Stimulated activated CD8-positive, alpha-beta memory T cell treated with anti-CD3 and anti-CD28 coated beads, Interleukin-7, amount 100 ng/mL, for 4 hours (primary cell): ENCODE measurements at places on chromosomes 11 and 22.

DNA sequence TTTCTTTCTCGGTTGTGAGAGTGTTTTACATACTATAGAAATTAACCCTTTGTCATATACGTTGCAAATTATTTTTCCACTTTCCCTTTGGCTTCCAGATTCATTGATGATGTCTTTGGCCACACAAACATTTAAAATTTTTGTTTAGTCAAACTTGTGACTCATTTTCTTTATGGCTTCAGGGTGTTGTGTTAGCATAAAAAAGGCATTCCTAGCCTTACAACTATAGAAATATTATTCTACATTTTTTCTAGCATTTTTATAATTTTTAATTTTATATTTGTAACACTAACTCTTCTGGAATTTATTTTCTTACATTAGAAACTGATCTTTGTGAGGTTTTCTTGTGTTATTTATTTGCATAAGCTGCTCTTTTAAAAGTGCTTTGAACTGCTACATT is 12.1 kb downstream of the GRIA4 start:
- DNase-seq = no peak

GRCh38 chr22:45429424-45429823 is 15.9 kb downstream of the RIBC2 start:
- DNase-seq = no peak

DNA sequence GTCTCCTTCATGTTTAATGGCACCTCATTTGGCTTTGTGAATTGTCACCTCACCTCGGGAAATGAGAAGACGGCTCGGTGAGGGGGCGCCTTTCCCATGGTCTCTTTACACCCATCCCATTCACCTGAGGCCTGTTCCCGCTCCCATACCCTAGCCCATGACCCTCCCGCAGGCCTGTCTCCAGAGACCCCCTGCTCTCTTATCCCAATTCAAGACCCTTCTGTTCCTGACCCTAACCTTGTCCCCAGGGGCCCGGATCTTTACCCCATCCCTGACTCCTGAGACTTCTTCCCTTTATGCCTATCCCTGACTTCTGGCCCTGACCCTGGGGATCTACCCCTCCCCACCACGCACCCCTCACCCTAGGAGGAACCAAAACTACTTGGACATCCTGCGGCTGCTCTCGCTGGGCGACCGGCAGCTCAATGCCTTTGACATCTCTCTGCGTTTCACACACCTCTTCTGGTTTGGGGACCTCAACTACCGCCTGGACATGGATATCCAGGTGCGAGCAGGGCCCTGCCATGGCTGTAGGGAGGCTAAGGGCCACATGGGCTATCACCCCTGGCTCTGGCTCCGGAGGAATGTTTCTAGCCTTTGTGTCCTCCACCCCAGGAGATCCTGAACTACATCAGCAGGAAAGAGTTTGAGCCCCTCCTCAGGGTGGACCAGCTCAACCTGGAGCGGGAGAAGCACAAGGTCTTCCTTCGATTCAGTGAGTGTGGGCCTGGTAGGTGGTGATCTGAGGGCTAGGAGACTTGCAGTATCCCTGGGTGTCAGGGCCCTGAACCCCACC is 7.9 kb downstream of the INPPL1 start:
- no peak for DNase-seq

DNA sequence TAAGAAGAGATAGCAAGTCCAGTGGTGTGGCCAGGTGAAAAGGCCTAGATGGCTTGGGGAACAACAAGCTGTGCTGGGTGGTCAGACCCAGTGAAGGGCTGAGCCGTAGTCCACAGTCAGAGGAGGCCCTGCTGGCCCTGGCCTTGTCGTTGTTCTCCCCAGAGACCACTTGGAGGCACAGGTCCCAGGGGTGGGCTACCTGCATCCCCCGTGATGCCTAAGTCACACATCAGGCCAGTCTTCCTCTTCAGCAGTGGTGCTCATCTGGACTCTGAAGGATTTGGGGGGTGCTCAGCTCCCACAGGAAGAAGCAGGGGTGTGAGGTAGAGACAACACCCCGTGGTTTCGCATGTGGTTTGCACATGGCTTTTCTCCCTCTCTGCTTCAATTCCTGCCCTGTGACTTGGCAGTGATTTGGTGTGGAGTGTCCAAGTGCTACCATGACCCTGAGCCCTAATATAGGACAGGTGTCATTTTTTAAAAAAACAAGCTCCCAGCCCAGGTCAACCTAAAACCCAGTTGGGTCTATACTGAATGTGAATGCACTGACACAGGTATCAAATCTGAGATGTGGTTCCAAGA is 51.0 kb downstream of the ALX4 start:
- DNase-seq = no peak

DNA sequence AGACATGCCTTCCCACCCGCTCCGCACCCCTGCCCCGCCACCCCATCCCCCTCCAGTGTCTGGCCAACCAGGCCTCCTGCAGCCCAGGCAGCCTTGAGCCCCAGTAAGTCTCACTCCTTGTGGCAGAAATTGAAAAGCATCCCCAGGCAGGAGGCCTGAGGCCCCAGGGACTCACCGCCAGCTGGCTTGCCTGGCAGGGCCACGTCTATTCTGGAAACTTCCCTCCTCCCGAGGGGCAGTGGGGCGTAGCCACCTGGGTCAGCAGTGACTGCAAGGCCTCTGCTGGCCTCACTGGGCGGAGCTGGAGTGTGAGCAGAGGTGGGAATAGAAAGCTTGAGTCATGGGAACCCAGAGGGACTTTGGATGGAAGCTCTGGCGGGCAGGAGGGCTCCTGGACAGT is 26.3 kb downstream of the ANO1 start:
- no peak for DNase-seq

DNA sequence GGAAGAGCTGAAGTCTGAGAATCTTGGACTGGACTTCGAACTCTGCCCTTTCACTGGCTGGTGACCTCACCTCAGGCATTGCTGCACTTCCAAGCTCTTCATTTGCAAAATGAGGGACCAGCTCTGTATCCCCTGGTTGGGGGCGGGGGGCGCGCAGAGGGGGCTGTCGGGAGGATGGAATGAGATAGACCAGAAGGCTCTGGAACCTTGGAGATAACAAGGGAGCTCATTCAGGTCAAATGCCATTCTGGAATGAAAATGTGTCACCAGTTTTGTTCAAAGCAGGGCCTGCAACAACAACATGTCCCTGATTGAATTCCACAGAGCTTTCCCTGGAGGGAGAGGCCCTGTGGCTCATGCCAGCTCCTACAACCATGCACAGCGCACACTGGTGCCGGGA is 370.5 kb downstream of the MN1 start:
- no peak for DNase-seq

DNA sequence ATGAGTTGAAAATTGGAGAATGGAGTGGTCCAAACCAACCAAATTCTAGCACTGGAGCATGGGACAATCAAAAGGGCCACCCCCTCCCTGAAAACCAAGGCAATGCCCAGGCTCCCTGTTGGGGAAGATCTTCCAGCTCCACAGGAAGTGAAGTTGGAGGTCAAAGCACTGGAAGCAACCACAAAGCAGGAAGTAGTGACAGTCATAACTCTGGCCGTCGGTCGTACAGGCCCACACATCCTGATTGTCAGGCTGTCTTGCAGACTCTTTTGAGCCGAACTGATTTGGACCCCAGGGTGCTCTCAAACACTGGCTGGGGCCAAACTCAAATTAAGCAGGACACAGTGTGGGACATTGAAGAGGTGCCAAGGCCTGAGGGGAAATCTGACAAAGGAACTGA is 80.5 kb upstream of the ADSL start:
- DNase-seq = no peak

- no peak for DNase-seq
Observed at GRCh38 chr11:95228081-95228749, 2.8 kb downstream of the SESN3 start.

GRCh38 chr11:135073381-135073780 is 661.3 kb upstream of the B3GAT1 start:
- DNase-seq = no peak

DNA sequence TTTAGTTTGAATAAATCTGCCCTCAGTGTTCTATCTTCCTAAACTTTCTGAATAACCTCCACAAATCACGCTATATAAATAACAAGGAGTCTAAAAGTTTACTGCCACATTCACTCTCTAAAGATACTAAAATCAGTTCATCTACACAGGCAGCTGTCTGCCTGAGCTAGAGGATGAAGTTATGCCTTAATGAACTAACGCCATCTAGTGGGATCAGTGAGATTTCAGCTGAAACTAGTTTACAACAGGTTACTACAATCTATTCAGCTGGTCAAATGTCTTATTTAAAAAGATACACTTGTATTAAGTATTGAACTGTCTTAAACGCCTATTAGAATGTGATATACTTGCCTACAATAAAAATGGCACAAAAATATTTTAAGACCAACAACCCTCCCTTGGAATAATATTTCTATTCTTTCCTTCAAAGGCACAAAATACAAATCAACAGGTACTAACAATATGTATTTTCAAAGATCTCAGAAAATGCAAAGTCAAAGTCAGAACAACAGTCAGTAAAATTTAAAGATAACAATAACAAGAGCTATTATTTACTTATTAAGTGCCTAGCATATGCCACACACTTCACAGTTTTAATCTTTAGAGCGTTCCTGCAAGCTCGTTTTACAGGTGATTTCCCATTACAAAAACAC is 84.1 kb downstream of the LARGE2 start:
- no peak for DNase-seq

DNA sequence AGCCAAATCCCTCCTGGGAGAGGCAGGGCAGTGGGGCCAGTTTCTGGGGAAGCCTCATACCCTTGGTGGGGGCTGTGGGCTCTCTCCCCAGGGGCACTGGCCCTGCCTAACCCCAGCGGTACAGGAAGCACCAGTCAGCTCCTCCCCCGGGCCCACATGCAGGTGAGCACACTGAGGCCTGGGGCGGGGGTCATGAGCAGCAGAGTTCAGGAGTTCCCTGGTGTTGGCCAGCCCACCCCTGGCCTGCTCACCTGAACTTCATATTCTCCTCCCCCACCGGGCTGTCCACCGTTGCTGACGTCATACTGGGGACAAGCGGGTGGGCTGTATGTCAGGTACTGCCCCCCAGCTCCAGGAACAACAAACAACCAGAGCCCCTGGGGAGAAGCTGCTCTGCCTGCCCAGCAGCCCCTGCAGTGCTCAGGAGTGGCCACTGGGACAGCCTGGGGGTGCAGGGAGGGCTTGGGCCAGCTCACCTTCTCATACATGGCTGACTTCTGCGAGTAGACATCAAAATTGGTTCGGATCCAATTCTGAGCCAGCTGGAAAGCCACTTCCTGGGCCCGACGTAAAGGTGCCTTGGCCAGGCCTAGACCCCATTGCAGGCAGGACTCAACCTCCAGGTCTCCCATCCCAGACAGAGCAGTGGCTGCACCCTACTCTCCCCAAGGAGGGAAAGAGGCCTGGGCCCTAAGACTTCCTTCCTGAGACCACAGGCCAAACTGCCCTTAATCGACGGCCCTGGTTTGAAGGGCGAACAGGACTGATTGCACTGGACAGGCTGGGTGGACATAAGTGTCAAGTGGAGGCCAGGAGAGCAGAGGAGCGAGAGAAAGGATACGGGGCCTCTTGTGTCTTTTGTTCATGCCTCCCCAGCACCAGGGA is 20.8 kb downstream of the TREH start:
- DNase-seq = no peak

DNA sequence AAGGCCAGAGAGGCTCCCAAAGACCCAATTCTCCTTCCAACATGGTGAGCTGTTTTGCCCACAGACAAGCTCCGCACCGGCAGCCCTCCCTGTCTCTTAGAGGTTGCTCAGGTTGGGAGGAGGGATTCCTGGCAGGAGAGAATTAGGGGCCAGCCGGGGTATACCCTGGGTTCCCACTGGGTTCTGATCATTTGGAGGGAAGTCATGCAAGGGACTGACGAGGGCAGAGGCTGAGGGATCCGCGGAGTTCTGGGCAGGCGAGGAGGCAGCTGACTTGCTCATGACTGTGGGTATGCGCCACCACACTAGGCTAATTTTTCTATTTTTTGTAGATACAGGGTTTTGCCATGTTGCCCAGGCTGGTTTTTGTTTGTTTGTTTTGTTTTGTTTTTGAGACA is 4.6 kb downstream of the ST3GAL4 start:
- no peak for DNase-seq

- no peak for DNase-seq
Observed at GRCh38 chr11:93821617-93822016, 28.8 kb downstream of the VSTM5 start.

- DNase-seq = no peak
Observed at GRCh38 chr22:44438056-44438455, 60.0 kb downstream of the RTL6 start.

GRCh38 chr11:100876815-100877520 is 189.9 kb downstream of the ARHGAP42 start:
- no peak for DNase-seq

- DNase-seq = no peak
Observed at GRCh38 chr22:20957683-20958431, 9.2 kb upstream of the AIFM3 start.

- no peak for DNase-seq
Observed at GRCh38 chr11:95557376-95557775, 232.2 kb downstream of the FAM76B start.
